ENCODE measurements at places on chromosomes 5 and 9.

- no peak for DNase-seq
Observed at GRCh38 chr9:72137697-72138365, 11.4 kb upstream of the GDA start.

GRCh38 chr5:32304622-32305021 is 8.1 kb downstream of the MTMR12 start:
- no peak for DNase-seq

- DNase-seq = no peak
Observed at GRCh38 chr5:122615146-122615545, 159.7 kb upstream of the SNX2 start.

DNA sequence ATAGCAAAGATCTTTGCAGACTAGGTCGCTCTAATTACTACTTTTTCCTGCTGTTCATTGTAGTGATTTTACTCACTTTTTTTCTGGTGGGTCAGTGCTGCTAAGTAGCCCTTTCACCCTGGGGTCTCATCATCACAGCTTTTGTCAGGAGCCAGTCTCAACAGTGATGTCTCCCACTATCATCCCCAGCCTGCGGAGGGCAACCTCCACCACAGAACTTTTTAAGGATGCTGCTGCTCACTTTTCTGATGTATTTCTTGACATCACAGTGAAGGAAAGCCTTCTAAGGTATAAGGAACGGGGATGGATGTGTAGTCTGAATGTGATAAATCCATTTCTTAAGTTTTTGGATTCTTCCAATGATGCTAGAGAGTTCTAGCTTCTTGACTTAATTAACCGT is 242.5 kb upstream of the RIOK2 start:
- DNase-seq = no peak

DNA sequence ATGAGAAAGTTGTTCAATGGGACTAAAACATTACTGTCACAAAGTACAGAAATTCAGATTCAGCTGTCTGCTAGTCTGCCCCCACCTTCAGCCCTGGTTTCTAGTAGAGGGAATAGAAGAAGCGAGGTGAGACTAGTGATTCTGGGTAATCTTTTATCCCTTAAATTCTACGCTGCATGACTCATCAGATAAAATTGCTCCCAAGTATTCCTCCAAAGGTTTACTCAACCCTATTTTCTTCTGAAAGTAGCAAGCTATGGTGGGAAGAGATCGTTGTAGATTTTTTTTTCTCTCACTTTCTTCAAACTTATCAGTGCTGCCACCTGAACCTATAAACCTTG is 318.9 kb upstream of the RIOK2 start:
- DNase-seq = no peak

DNA sequence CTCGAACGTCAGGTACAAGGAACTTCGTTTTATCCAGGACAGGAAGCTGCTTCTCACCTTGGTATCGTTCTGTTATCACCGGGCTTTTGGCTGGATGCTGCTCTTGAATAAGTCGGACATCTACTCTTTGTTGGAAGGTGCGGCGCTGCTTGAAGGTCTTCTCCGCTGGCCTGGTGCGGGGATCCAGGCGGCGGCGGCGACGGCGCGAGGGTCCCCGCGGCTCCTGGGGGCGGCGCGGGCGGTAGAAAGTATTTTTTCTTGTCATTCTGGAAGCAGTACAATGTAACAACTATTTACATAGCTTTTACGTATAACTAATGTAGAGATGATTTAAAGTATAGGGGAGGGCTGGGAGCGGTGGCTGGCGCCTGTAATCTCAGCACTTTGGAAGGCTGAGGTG is 52.3 kb downstream of the ACER2 start:
- no peak for DNase-seq

DNA sequence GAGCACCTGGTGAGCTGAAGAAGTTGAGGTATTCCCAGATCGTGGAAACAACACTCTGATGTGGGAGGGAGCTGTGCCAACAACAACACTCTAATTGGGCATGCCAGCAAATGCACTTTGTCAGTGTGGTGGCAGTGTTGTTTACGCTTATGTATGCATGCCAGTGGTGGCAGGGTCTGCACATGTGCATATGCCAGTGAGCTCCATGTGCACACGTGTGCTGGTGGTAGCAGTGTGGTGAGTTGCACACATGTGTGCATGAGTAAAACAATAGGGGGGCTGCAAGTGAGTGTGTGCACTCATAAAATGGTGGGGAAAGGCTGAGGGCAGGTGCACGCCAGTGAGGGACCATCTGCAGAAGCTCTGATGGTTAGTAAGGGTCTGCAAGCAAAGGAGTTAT is 134.2 kb downstream of the DMRTA1 start:
- no peak for DNase-seq

DNA sequence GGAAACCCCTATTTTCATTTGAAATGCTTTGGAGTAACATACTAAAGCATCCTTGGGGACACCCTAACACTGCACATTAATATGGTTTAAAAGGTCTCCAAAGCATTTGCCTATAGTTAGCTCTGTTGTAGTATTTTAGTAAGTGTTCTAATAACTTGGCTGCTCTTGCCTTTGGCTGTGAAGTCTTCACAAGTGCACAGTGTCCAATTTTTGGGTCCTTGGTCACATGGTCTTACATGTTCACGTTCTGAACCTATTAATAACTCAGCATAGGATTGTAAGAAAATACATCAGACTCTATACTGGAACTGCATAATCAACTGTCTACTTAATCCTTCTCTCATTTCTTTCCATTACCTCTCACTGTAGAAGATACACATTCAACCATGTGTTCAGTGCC is 17.4 kb downstream of the ADAMTS19 start:
- no peak for DNase-seq

DNA sequence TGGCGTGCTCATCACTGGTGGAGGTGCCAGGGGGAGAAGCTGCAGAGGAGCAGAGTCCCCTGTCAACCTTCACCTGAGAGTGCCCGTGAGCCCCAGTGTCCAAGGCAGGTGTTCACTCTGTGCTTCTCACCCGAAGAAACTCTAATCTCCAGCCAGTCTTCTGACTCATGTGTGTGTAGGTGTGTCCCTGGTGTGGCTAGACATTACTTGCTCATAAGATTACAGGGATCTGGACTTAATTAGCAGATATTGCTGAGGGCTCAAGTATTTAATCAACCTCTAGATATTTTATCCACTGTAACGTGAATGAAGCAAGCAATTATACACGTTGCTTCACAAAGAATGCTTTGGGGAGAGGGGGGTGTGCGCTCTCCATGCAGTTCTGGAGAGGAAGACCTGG is 72.5 kb downstream of the MED10 start:
- DNase-seq = no peak

DNA sequence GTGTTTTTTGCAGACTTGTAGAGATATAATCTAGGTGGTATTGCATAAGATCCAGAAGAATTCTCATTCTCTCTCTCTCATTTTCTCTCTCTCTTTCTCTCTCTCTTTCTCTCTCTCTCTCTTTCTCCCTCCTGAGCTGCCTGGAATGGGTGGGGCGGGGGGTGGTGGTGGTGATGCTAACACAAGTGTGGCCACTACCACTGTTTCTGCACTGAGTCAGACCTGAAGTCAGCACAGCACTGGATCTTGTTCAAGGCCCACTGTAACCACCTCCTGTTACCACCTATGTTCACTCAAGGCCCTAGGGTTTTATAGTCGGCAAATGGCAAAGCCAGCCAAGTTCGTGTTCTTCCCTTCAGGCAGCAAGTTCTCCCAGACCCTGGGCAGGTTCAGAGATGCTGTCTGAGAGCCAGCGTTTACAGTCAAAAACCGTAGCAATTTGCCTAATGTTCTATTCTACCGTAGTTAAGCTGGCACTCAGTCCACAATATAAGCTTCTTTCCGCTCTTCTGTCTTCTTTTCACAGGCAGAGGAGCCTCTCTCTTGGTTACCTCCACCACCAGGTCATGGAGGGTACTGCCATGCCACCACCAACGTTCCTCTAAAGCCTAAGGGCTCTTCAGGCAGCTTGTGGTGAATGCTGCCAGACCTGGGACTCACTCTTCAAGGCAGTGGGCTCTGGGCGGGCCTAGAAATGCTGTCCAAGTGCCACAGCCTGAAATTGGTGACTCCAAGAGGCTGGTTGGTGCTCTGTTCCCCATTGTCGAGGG is 235.7 kb upstream of the PRR16 start:
- DNase-seq = no peak

GRCh38 chr5:39570403-39571027 is 145.7 kb upstream of the DAB2 start:
- no peak for DNase-seq

GRCh38 chr5:112960315-112960714 is 16.3 kb upstream of the DCP2 start:
- DNase-seq = no peak

- DNase-seq = no peak
Observed at GRCh38 chr5:72552041-72552557, 44.9 kb upstream of the ZNF366 start.

GRCh38 chr9:90641884-90642487 is 638 bp downstream of the DIRAS2 start:
- no peak for DNase-seq

All from CD8-positive, alpha-beta T cell (primary cell).